ENCODE measurements at places on chromosomes 3 and 15.

GRCh38 chr3:57048728-57049127 lies 11.7 kb upstream of the SPATA12 start:
- DNase-seq: no peak

DNA sequence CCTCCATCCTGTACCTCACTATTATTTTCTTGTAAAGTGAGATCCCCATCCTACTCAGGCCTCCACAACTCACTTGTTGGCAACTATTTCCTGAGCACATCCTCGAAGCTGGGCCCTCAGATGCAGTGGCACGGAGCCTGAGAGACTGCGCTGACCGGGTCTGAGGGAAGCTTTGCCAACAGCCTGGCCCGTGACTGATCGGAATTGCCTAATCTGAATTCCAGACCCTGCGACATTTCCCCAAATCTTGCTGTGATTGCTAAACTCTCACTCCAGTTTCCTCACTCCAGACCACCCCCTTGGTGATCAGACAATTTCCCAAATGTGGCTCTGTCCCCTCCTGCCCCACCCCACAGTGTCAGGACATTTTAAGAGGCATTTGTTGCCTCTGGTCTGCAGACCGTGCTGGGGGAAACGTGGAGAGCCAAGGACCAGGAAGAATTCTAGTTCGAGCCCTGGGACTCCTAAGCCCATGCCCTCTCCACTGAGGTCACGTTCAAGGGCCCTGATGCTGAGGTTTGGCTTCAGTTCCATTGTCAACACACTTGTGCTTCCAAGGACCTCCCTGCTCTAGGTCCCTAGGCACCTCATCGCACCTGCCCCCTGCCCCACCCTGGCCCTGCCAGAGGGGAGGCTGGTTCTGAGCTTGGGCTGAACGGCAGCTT lies 22.8 kb downstream of the KLHL25 start:
- no peak for DNase-seq

GRCh38 chr15:70165716-70166284 lies 68.1 kb upstream of the TLE3 start:
- DNase-seq: no peak

DNA sequence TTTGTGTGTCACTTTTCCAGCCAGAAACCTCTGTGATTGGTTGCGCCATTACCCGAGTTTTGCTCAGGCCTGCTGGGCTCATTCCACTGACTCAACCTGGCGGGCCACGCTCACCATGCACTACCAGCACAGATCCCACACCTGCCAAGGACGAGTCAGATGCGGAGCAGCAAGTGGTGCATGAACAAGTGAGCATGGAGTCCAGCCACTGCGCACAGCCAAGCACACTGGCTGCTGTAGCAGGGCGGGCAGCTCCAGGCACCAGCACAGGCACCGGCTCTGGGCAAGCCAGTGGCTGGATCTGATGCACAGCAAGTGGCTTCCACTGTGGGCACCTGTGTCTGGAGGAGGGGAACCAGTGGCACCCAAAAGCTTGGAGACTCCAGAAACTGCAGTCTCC lies 110.4 kb downstream of the CBLB start:
- no peak for DNase-seq

DNA sequence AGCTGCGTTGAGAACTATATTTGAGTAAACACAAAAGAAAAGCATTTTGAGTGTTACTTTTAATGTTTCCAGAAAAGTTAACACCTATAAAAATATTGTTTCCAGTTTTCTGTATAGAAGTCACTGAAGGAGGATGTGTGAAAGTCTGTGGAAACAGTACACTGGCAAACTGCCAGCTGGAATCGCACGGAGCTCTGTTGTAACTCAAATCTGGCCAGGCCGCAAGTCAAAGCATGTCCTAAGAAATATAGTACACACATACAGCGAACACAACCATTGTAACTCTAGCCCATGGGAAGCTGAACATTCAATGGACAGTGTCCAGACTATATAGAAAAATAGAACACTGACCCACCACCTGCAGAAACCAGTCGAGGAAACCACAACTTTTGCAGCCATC lies 657.2 kb downstream of the FHIT start:
- no peak for DNase-seq

- DNase-seq: no peak
These were observed 183.8 kb upstream of the KCNMB2 start for GRCh38 chr3:178352326-178353005.

- DNase-seq: no peak
These were observed 61.8 kb downstream of the GLDN start for GRCh38 chr15:51403072-51403878.

GRCh38 chr3:78495301-78495700 lies 1272.5 kb downstream of the ROBO1 start:
- DNase-seq: no peak

DNA sequence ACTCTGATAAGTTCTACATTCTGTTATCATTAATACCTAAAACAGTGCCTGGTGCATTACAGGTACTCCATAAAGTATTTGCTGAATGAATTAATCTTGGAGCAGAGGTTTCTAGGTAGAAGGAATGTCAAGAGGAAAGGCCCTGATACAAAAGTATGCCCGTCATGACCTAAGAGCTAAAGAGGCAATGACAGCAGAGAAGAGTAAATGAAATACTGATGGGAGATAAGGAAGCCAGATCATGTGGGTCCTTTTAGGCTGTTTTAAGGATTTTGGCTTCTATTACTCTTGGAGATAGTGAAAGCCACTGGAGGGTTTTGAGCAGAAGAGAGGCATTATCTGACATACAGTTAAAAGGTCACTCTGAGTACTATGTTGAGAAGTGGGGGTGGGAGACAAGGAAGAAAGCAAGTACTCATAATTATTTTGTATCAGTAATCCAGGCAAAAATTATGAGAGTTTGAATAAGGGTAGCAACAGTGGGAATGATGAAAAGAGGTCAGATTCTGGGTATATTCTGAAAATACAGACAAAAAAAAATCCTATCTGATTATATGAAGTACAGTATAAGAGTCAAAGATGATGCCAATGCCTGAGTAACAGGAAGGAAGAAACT lies 48.3 kb downstream of the DENND4A start:
- DNase-seq: no peak

GRCh38 chr15:31377030-31377429 lies 50.4 kb downstream of the KLF13 start:
- no peak for DNase-seq

- peak; percentile 68 for DNase-seq
These were observed 14.5 kb upstream of the ISLR start for GRCh38 chr15:74158855-74159650.

- no peak for DNase-seq
These were observed 45.3 kb upstream of the SPESP1 start for GRCh38 chr15:68885070-68885469.

- no peak for DNase-seq
These were observed 214.7 kb downstream of the ATP8B4 start for GRCh38 chr15:49904296-49904695.

DNA sequence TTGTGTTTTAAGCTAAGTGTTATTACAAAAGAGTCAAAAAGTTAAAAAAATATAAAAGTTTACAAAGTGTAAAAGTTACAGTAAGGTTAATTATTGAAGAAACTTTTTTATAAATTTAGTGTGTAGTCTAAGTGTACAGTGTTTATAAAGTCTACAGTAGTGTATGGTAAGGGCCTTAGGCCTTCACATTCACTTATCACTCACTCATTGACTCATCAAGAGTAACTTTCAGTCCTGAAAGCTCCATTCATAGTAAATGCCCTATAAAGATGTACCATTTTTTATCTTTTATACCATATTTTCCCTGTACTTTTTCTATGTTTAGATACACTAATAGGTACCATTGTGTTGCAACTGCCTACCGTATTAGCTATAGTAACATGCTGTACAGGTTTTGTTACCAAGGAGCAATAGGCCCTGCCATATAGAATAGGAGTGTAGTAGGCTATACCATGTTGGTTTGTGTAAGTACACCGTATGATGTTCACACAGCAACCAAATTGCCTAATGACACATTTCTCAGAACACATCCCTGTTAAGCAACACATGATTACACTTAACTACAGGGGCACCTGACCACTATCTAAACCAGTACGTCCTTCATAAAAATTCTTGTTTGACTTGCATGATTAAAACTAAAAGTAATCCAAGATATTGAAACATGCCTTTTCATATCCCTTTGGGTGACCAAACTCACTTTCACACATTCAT lies 17.2 kb downstream of the RAD18 start:
- DNase-seq: peak; percentile 4

- DNase-seq: peak; percentile 5
These were observed 28.4 kb upstream of the PIK3CB start for GRCh38 chr3:138862924-138863775.

DNA sequence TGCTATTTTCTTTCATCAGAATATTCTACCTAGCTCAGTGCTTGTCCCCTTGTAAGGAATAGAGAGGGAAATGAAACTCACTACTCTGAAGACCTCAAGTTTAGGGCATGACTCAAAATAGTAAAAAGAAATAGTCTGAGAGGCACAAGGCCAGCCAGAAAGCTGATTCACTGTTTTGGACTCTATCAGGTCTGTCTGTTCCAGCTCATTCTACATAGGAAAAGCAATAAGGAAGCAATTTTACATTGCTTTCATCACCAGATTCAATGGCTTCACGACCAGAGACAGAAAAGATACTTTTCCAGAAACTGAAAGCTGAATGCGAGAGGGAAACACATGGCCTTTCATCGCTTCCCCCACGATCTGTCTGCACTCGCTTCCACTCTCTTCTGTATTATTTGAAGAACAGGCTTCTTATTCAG lies 276.0 kb downstream of the GBE1 start:
- no peak for DNase-seq

DNA sequence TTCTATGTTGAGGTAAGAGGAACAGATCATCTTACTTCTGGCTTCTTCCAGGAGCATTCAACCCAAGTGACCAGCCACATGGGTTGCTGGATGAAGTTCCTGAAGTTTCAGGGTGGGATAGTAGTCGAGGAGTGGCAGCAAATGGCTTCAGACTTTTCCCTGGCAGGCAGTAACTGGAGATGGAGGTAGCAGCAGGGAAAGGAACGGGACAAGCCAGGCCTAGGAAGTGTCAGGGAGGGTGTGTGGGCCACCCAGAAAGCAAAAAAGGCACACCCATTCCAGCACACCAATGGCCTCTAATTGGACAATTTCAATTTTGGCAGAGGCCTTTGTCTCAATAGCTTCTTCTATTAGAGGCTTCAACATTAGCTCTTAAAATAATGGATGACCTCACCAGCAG lies 498.6 kb upstream of the ATP11B start:
- DNase-seq: no peak

- no peak for DNase-seq
These were observed 28.2 kb downstream of the PSMD6 start for GRCh38 chr3:63995086-63995485.

Measured in activated CD4-positive, alpha-beta T cell treated with anti-CD3 and anti-CD28 coated beads, Interleukin-10, Interleukin-2, amounts not matched to agents 100 ng/mL and 50 ng/mL, durations not matched to agents 16 hours and 8 hours (primary cell).